CD4-positive, alpha-beta T cell treated with Interleukin-17A for 4 hours (primary cell): ENCODE measurements at places on chromosomes 13 and 19.

DNA sequence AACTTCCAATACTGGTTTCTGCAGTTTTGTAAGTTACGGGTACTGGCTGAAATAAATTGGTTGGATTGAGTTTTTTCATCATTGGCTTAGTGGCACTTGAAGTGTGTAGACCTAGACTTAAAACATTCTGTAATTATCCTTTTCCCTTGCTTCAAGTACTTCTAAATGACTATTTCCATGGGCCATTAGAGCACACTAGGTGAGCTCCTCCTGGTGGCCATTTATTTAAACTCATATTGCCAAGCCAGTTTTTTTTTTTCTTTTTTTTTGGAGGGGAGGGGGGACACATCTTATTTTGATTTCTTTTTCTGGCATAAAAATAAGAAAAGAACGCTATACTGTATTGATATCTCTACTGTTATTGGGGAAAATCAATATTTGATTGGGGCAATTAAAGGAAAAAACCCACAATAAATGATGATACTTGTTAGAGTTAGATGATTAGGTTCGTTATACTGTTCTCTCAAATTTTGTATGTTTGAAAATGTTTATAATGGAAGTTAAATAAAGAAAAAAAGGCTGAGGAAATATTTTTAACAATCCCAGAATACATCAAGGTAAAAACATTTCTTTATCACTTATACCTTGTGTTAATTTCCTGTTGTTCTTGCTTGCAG lies 82.9 kb downstream of the PDS5B start:
- DNase-seq, result peak; percentile 20

DNA sequence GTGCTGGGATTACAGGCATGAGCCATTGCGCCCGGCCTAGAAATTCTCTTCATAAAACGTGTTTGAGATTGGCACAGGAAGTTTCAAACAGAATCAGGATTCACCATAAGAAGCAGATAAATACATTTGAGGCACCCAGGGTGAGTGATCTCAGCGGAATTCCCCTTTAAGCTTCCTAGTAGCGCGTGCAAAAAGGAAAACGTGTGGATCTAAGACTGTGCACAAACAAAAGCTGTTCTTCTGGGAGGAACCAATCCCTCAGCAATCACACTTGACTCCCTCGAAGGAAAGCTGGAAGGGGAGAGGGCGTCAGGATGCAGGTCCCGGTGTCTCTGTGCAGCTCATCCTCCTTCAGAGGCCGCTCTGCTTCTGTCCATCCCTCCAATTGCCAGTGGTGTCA lies 15.5 kb downstream of the MCF2L start:
- no peak for DNase-seq

DNA sequence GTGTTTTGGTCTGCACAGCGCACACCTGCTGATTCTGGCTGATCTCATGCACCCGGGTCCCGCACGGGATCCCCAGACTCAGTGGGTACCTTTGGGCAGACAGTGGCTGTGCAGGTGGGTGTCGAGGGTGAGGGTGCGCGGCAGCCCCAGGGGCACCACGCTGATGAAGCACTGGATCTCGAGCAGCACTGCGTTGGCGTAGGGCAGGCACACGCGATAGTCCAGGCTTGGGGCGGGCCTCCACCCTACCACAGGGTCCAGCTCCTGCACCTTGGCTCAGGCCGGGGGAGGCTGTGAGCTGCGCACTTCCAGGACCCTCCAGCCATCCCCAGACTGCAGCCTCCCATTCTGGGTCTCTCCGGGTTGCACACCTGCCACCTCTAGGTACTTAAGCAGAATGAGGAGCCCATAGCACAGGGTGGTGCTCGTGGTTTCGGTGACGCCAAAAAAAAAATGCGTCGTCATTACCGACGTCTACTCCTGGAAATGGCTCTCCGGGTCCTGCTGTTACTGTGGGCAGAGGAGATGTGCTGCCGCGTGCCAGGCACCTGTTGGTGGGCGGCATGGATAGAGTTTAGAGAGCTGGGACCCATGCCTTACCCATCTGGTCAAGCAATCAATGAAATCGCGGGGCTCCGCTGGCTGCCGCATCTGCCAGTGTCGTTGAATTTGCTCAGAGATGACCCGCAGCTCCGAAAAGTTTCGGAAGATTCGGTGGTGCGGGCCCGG lies 10.5 kb downstream of the EGLN2 start:
- DNase-seq, result no peak

- DNase-seq, result peak; percentile 76
These were observed 57.3 kb downstream of the CEBPG start for GRCh38 chr19:33430674-33431277.
